ENCODE measurements at places on chromosomes 11 and 22. TPM values are rescaled to one million over a fixed set of nuclear protein-coding genes. Genes with fewer than 3 reads are reported as not detected.

DNA sequence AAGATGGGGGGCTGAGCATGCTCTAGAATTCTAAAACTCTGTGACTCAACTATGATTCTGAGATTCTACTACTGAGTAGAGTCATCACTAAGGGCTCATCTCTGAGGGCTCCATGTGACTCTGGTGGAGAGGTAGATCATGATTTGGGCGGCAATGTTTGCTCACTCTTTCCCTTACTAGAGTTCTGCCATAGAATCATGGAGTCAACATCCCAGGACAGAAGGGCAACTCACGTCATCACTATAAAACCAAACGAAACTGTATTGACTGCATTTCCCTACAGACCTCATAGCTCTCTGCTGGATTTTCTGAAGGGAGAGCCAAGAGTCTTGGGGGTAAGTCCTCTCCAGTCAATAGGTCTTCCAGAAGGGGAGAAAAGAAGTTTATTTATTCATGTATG is at the start of gene MS4A14:
Gene MS4A14, plus strand, starts transcription at position 78 of the 400 bp plus-strand sequence. Its CDS starts 120 bp downstream, at position 198.
- no peaks in the 10 kb centered on the region for H3K36me3 ChIP-seq
- H3K4me1 ChIP-seq = no peaks in the 10 kb centered on the region
- no peaks in the 10 kb centered on the region for H3K27me3 ChIP-seq
- DNase-seq = no peak
- no peak within 1 kb of the TSS for H3K27ac ChIP-seq
- H3K4me3 ChIP-seq = no peak within 1 kb of the TSS

- no peaks in the 10 kb centered on the region for H3K36me3 ChIP-seq
- H3K4me3 ChIP-seq = no peak overlapping the region
- H3K27ac ChIP-seq = no peak overlapping the region
- H3K4me1 ChIP-seq = no peaks in the 10 kb centered on the region
Observed at GRCh38 chr22:20197407-20198030, 46.7 kb upstream of the CCDC188 start.

GRCh38 chr11:35933320-35933871 is 10.5 kb upstream of the LDLRAD3 start:
- H3K27me3 ChIP-seq = no peaks in the 10 kb centered on the region
- no peak overlapping the region for H3K4me3 ChIP-seq
- H3K27ac ChIP-seq = no peak overlapping the region
- no peaks in the 10 kb centered on the region for H3K4me1 ChIP-seq
- H3K36me3 ChIP-seq = no peaks in the 10 kb centered on the region
- DNase-seq = no peak

GLB1L2 gene
- 0.94 TPM for total RNA-seq

C11orf16 gene
- total RNA-seq = not detected
